ENCODE measurements at places on chromosomes 5 and 9.

- DNase-seq: peak; percentile 35
These were observed 112.9 kb upstream of the LMX1B start for GRCh38 chr9:126500600-126501382.

GRCh38 chr5:100542086-100542485 is 6.9 kb downstream of the FAM174A start:
- DNase-seq: no peak

DNA sequence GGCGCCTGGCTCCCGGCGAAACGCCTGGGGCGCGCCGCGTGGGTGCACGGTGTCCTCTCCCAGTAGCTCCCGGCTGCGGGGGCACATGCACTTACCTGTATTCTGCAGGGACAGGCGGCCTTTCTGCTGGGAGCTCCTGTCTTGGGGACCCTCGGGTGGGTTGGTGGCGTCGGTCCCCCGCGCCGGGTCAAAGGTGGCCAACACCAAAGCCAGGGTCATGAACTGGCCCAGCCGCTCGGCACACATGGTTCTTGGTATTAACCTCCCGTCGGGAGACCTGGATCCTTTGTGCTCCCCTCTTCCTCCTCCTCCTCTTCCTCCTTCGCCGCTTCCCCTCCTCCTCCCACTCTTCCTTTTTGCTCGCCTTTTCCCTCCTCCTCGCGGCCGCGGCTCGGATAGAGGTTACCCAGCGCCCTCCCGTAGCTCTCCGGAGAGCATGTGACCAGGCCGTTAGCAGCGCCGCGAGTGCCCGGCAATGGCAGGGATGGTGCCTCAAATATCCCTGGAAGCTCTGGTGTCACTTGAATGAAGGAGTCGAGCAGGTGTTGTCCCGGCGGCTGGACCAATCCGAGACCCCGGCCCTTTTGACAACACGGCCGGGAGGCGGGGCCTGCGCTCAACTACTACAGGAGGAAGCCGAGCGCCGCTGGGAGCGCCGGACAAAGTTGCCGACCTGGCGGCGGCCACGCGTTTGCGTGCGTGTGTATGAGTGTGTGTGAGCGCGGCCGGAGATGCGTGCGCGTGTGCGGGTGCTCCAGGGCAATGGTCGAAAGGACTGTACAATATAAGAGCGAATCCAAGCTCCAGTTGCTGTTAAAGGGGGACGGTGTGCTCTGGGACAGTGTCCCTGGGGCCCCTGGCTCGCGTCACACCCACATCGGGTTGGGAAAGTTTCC is at the start of gene STC2:
TSS of gene STC2 (minus strand) at position 467 of the 896 bp plus-strand sequence. CDS start at position 246, 221 bp downstream.
- no peak for DNase-seq

GRCh38 chr5:177472460-177473442 is 683 bp downstream of the DBN1 start:
- DNase-seq: no peak

DNA sequence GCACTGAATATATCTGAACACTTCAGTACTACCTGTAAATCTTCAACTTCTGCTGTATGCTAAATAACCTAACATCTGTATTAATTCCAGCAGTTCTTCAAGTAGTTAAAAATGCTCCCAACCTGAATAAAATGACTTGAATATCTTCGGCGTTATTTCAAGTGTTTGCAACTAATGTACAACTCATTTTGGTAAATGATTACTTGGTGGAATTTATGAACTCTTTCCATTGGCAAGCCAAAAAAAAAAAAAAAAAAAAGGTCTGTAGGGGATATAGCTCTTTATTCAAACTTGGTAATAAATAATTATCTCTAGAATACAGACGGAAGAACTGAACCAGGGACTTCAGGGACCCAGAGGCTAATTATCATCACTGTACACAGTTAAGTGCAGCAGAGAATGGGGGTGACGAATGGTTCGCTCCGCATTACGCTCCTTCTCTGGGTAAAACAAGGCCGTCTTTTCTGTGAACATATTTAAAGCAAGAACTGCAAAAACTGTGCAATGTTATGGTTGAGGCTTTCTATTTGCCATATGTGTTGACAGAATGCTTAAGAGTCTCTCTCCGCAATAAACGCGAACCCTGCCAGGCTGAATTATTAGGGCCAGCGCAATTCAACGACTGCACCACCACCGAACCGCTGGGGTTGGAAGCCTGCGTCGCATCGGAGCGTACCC is 1.9 kb upstream of the ERBIN start:
- DNase-seq: peak; percentile 12

All from NCI-H1436 (cell line).